ENCODE measurements at places on chromosomes 2 and 18.

GRCh38 chr2:128261245-128262128 lies 57.2 kb downstream of the HS6ST1 start:
- no peak for DNase-seq

- DNase-seq, result no peak
Observed at GRCh38 chr2:226578879-226579278, 220.7 kb downstream of the IRS1 start.

GRCh38 chr2:225274751-225275150 lies 124.8 kb upstream of the NYAP2 start:
- no peak for DNase-seq

GRCh38 chr18:46211816-46212215 lies 107.6 kb downstream of the HAUS1 start:
- no peak for DNase-seq

DNA sequence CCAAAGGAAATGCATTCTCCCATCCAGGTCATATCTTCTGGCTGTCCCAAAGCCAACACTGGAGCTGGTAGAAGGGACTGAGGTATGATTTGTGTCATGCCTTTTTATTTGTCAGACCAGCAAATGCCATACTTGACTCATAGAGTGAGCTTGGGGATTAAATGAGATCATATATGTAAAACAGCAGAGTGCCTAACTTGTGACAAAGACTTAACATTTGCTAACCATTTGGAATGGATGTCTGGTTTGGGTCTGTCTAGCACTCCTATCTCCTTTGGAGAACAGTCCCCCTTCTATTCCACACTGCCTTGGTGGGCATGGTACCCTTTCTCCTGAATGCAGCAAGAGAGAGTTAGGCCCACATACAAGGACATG lies 128.5 kb upstream of the LGALSL start:
- no peak for DNase-seq

DNA sequence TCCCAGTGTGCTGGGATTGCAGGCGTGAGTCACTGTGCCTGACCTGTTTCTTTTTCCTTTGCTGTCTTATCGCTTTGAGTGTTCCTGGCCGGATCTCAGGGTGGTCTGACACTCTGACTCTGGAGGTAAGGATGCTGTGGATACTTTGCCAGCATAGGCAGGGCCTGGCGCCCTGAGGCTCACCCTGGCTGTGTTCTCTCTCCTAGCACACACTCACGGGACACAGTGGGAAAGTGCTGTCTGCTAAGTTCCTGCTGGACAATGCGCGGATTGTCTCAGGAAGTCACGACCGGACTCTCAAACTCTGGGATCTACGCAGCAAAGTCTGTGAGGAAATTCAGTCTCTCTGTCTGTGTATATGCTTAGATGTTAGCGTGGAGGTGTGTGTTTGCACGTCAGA lies 18.0 kb upstream of the SAG start:
- no peak for DNase-seq

All from stimulated activated CD4-positive, alpha-beta T cell treated with anti-CD3 and anti-CD28 coated beads, Interleukin-1b, Interleukin-23, amount 100 ng/mL, for 1 hour (primary cell).